ENCODE measurements at places on chromosomes 4 and X.

DNA sequence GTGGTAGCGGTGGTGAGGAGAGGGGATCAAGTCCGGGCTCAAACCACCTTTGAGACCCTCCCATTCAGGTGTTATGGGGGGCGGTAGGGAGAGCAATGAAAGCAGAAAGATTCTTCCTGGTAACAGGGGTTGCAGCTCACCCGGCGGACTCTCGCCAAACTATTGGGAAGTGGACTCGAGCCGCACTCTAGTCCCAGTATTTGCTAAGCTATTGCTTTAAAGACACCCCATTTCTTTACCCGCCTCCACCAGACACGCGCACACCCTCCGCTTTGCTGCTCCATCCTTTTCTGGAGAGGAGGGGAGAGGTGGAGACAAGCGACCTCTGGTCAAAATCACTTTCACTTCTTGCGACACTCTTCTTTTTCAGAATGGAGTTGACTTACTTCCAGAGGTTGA lies 625 bp upstream of the GABRA4 start:
- no peak for DNase-seq

DNA sequence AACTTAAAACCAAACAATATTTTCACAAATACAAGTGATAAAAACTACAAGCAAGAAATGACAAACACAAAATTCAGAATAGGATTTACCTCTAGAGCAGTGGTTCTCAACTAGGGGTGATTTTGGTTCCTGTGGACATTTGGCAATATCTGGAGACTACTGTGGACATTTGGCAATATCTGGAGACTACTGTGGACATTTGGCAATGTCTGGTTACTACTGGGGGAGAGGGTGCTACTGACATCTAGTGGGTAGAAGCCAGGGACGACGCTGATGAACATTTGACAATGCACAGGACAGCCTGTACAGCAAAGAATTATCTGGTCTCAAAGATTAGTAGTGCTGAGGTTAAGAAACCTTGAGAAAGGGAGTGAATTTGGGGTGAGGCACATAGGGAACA lies 169.8 kb downstream of the CLCN4 start:
- no peak for DNase-seq

DNA sequence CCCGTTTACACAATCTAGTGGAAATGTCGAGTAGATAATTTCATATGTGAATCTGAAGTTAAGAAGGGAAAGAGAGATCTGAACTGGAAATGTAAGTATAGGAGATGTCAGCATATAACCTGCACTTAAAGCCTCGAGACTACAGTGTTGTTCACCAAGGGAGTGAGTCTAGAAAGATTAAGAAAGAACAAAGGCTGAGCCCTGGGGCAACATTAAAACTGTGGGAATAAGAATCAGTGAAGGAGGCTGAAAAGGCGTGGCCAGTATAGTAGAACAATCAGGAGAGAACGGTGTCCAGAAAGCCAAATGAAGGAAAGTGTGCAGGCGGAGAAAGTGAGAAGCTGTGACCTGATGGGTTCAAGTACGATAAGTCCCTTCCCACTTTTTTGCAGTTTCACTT lies 118.8 kb upstream of the TENM3 start:
- DNase-seq: no peak

DNA sequence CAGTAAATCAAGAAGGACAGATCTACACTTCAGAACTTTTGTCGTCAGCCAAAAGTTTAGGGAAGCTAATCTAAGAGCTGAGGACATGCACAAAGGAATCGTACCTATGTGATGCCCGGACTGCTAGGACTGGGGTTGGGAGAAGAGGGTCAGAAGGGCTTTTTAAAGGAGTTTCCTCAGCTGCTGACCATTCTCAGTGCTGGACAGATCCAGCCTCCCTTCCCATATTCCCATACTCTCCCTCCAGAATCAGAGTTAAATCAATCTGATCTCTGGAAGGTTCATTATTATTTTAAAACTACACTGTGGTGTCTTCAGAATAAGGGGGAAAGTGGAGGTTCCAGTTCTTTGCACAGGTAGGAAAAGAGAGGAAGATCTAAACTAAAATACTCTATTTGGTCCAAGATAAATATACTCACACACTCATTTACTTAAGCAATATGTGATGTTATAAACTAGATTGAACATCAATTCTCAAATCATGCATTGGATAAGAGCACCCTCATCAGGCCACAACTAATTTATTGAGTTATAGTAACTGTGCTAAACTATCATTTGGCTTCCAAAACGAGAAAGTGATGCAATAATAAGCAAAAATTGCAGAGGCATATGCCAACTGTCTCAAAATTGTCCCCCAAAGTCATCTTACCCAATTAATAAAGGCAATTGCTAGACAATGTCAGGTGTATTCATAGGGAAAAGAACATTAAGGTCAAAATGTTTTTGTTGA lies 124.7 kb downstream of the HNRNPD start:
- DNase-seq: no peak

- DNase-seq: no peak
Measured at GRCh38 chr4:74006009-74006476, 7.6 kb upstream of the CXCL5 start.

DNA sequence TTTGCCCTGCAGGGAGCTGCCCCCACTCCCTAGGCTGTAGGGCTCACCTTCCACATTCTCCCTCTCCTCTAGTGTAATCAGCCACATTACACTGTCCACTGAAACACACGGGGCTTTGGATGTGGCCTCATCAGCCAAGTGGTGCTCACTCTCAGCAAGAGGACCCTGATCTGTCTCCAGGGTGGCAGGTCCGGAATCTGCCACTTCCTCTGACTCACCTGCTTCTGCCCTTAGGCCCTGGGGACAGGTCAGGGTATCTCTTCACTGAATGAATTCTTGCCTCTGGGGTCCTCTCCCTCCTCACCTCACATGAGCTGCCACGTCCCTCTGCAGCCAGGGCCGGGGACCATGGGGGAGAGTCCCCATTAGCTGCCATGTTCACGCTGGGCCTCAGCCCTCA lies 15.9 kb downstream of the ZNF41 start:
- DNase-seq: no peak

GRCh38 chr4:38131371-38132091 lies 171.3 kb downstream of the PTTG2 start:
- peak; percentile 42 for DNase-seq

- DNase-seq: no peak
Measured at GRCh38 chrX:117538178-117539089, 578.2 kb downstream of the KLHL13 start.

DNA sequence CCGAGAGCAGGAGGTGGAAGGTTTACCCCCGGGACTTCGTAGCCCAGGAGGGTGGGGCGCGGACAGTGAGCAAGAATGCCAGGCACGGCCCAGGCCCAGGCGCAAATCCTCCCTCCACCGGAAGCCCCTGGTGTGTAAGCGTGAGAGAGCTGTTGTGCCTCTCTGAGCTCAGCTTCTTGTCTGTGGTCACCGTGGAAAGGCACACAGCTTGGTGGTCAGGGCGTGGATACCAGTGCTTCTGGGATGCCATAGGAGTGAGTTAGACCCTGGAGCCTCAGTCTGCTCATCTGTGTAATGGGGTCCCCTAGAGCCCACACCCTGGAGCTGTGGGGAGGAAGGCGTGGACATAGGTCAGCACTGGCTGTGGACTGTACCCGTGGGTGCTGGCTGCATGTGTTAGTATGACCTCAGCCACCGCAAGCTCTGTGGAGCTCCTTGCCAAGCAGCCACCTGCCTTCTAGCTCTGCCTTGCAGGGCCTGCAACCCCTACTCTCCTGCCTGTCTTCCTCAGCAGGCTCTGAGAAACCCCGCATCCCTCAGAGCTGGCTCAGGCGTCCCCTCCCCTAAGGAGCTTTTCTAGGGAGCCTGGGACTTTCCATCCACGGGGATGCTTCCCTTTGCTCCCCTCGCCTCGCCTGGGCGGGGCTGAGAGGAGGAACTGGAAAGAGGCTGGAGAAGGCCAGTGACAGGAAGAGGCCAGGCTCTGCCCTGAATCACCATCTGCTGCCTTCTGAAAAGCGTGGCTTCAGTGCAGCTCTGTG lies 28.0 kb upstream of the AFAP1 start:
- no peak for DNase-seq

DNA sequence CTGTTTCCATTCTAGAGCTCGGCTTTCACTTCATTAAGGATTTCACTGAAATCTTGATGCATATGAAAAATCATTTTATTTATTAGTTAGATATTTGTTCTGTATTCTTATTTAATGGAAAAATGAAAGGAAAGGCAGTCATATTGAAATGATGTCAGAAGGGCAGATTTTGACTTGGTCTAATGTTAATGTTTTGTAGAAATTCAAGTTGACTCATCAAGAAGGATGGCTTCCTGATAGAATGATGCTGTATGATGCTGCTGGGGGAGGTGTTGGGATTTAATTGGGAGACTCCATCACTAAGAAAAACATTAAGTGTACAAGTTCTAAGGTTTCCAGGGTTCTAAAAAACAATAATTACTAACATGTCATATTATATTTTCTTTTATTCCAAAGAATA lies 204.8 kb downstream of the PDGFC start:
- DNase-seq: no peak

DNA sequence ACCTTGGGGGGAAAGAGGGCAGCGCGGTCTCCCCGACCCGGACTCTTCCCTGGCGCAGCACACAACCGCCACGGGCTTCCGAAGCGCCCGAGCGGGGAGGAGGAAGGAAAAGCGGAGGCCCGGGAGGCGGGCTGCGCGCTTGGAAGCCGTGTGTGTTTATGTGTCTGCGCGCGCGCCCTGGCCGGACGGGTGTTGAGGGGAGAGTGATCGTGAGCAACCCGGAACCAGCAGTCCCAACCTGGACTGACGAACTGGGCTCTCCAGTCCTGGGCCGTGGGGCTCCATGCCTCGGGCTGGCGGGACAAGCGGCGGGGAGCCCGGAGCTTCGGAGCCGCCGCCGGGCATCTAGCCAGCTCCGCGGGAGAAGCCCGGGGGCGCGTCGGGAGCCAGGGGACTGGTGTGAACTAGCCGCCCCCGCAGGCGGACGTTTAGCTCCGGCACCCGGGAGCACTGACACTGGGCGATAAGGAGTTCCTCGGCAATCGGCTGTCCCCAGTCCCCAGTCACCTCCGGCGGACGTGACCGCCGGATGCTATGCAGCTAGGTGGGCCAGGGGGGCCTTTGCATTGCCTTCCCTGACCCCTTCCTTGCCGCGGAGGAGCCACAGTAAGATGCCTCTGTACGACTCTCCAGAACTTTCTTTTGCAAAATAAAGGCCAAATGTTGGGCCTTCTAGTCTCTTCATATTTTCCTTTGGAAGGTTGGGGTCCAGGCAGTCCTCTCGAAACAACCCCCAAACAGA lies 74.8 kb upstream of the BCOR start:
- DNase-seq: no peak

DNA sequence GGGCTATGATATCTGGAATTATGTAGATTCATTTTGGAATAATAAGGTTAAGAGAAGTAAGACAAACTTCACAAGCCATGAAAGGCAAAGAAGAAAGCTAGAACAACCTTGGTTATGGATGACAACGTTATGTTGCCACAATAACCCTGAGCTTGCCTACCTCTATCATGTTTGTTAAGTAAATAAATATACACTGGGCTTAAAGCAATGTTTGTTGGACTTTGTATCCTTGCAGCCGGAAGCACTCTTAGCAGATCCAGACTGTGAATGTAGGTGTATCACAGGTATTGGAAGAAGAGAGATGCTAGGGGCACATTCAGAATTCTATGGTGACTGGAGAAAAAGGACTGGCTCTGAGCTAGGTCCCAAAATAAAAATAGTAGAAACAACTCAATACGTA lies 214.4 kb downstream of the HS3ST1 start:
- no peak for DNase-seq

GRCh38 chr4:147003956-147004809 lies 58.5 kb upstream of the TTC29 start:
- no peak for DNase-seq

GRCh38 chr4:110994781-110995180 lies 371.9 kb upstream of the PITX2 start:
- DNase-seq: no peak

DNA sequence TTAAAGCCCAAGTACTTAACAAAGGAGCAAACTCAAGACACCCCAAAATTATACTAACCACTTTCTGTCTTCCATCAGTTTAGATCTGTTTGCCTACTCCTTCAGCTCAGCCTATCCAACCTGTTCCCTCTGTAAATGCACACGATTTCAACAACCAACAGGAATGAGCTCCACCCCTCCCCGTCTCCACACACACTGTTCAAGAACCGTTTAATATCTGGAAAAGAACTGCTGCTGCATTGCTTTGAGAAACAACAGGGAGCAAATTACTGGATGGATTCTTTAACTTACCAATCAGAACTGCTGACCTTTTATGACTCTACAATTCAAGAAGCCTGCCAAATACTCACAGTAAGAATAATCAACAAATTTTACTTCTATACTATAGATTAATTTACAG lies 87.0 kb downstream of the FBXW7 start:
- no peak for DNase-seq

GRCh38 chr4:93828995-93829819 lies 654 bp downstream of the ATOH1 start:
- no peak for DNase-seq

GRCh38 chrX:2536974-2537373 lies 36.2 kb upstream of the DHRSX start:
- DNase-seq: no peak

GRCh38 chr4:68216501-68216900 lies 29.0 kb downstream of the TMPRSS11B start:
- DNase-seq: no peak

DNA sequence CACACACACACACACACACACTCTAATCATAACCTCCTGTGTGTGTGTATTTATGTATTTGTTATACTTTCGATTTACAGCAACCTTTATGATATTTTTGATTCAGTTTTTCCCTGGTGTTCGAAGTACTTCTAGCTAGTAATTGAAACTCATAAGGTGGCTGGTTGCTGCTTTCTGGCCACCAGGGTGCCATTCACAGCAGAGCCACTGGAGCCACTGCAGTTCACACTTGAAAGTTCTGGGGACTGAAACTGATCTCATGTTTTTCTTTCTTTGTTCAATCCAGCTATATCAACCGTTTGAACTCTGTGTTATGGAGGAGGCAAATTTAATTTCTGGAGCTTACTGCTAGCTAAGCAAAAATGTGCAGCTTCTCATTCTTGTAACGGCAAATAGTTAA lies 419.4 kb downstream of the ADGRL3 start:
- no peak for DNase-seq

DNA sequence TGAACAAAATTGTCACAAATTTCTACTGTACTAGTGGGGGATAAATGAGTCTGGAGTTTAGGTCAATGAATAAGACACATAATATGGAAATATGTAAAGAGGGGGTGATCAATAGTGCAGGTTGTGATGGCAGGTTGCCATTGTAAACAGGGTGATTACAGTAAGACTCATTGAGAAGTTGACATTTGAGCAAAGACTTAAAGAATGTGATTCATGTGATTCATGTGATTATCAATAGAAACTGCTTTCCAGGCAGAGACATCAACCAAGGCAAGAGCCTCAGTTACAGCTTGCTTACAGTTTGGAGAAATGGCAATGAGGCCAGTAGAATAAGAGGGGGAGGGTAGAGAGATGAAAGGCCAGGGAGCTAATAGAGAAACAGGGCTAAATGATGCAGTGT lies 45.8 kb upstream of the GIMD1 start:
- DNase-seq: no peak

GRCh38 chrX:65451663-65452062 lies 82.9 kb downstream of the LAS1L start:
- no peak for DNase-seq

GRCh38 chr4:123649645-123650391 lies 253.2 kb downstream of the SPRY1 start:
- no peak for DNase-seq
